ENCODE measurements at places on chromosomes 7 and 10.

GRCh38 chr7:117124591-117125220 lies 171.4 kb downstream of the ST7 start:
- DNase-seq, result peak; percentile 91

DNA sequence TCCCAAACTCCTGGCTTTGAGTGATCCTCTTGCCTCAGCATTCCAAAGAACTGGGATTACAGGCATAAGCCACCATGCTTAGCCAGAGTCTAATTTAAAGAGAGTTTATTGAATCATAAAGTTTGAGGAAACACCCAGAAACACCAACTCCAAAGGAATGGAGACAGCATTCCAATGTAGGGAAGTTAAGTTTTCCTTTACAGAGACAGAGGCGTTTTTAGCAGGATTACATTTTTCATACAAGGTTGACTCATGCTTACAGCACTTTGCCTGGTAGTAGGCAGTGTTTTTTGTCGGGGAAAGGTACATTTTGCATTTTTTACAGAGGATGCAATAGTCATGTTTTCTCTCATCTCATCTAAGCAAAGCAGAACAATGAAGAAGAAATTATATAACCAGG lies 18.9 kb upstream of the OPN4 start:
- DNase-seq, result no peak

- DNase-seq, result peak; percentile 35
Measured at GRCh38 chr10:82796510-82796909, 921.5 kb downstream of the NRG3 start.

- no peak for DNase-seq
Measured at GRCh38 chr7:146926841-146927240, 810.2 kb downstream of the CNTNAP2 start.

GRCh38 chr10:46266306-46266985 lies 20.4 kb upstream of the ANTXRL start:
- DNase-seq, result peak; percentile 49

- DNase-seq, result no peak
Measured at GRCh38 chr10:130301021-130301892, 165.1 kb downstream of the GLRX3 start.

- DNase-seq, result peak; percentile 5
Measured at GRCh38 chr10:104406715-104407650, 53.4 kb downstream of the CFAP58 start.

DNA sequence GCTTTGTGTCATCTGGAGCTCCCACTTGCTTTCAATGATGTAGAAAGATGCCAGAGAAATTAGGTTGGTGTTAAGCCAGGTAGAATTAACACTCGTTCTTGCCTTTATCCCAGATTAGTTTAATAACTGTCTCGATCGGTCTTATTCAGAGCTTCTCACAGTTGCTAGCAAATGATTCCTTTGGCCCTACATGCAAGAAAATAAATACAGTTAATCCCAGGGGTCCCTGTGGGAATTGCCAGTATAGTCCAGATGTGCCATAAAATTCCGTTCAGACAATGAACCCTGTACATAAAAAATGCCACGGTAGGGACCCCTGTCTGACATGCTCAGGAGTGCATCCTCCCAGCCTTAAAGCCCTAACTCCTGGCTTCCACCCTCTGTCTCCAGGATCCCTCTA lies 207.5 kb downstream of the ARHGAP12 start:
- DNase-seq, result no peak

DNA sequence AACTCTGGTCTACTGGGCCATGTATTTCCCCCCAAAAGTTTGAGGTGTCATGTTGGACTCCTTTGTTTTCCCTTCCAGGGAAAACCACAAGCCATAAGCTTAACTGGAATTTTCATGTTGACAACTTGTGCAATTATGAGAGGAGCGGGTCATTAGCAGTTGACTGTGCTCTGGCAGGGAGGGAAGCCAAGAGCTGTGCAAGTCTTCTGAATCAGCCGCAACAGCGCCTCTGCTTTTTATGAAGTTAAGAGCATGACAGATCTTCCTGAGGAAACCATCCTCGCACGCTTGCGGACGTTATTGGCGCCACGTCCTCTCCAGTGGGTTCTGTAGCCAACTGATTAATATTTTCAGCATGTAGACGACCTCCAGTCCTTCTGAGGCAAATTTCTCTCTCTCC lies 148.7 kb upstream of the MKI67 start:
- DNase-seq, result peak; percentile 46

GRCh38 chr7:27141137-27141922 lies 2.2 kb downstream of the HOXA5 start:
- no peak for DNase-seq

DNA sequence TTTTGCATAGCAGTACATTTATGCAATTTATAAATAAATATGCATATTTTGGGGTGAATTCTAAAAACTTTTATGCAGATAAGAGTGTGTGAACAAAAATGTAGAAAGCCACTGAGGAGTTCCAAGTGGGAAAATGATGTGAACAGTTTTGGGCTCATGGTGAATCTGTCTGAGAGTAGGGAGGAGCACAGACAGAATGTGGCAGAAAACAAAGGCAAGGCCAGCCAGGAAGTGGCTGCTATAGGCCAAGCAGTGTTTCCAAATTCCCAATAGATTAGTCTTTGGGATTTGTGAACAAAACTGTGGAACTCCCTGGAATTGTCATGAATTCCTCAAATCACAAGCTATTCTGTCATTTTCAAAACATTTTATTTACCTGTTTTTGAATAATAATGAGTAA lies 73.6 kb upstream of the AMPH start:
- no peak for DNase-seq

DNA sequence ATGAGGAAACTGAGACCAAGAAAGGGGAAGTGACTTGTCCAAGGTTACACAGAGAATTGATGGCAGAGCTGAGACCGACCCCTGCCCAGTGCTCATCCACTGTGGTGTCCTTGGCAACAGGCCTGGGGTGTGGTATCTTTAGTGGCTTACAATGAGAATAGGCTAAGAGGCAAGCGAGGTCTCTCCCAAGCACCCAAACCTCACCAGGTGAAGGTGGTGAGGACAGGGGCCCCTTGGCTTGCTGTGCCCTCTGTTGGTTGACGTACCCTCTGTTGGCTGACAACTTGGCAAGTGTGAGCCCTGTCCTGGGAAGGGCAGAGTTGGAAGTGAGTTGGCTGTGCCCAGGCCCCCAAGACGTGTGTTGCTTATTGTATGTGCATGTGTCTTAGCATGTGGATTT lies 166.9 kb downstream of the GRK5 start:
- DNase-seq, result peak; percentile 31

- no peak for DNase-seq
Measured at GRCh38 chr10:124252097-124252715, 158.8 kb upstream of the CHST15 start.

- DNase-seq, result no peak
Measured at GRCh38 chr10:30834153-30834552, 197.5 kb downstream of the ZNF438 start.

GRCh38 chr10:117075064-117075463 lies 63.0 kb downstream of the VAX1 start:
- DNase-seq, result no peak

DNA sequence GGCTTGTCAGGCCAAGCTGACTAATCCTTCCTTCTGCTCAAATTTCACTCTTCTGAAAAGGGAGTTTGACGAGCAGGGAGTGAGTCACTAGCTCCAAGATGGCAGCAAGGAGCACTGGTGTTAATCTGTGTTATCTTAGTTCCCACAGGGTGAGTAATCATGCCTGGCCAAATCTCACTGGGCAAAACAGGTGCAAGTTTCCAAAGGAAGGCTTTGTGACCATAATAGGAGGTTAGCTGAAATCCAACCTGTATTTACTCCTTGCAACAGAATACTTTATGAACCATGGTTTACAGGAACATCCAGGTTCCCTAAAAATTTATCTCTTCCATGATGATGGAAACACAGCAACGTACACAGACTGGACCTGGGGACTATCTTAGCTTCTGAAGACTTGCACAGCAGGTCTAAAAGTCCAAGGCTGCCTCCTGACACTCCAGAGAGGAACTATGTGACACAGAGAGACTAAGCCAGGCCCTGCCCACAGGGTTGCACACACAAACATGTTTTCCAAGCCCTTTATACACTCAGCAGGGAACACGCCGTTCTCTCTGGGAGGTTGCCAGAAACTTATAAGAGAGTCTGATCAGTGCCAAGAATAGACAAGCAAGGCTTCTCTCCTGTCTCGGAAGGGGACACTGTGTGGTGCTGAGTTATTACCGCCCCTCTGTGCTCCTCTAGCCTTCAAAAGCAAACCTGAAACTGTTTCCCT lies 46.3 kb downstream of the PDK4 start:
- DNase-seq, result peak; percentile 17

- DNase-seq, result no peak
Measured at GRCh38 chr7:156255635-156256034, 384.9 kb upstream of the RNF32 start.

DNA sequence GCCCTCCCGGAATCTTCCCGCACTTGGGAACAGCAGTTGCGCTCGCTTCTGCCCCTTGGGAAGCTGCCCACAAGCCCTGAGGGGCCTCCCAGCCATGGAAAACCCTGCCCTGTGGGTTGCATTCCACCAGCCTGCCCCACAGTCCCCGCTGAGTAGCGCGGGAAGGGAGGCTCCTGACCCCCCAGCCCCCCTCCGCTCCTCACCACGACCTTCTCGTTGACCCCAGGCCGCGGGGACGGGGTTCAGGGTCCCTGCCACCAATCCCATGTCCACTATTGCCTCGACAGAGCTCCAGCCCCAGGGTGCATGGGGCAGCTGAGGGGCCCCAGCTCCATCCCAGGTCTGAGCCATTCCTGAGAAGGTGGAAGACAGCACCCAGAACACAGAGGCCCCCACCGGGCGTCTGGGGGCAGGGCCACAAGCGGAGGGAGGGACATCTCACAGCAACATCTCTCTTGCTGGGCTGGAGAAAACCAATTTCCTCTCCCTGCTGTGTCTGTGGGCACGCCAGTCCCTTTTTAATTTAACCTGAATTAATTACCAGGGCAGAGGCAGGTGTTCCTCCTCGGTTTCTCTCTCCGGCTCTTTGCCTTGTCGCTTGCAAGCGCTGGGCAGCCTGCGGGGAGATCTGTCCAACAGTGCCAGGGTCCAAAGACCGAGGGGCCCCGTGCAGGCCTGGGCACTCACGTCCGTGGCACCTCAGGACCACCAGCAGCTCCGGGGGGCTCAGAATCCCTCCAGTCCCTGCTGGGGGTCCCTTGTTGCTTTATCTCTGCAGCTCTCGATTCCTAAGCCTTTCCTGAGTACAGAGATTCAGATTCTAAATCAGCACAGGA lies 57.9 kb downstream of the FOXL3 start:
- no peak for DNase-seq

DNA sequence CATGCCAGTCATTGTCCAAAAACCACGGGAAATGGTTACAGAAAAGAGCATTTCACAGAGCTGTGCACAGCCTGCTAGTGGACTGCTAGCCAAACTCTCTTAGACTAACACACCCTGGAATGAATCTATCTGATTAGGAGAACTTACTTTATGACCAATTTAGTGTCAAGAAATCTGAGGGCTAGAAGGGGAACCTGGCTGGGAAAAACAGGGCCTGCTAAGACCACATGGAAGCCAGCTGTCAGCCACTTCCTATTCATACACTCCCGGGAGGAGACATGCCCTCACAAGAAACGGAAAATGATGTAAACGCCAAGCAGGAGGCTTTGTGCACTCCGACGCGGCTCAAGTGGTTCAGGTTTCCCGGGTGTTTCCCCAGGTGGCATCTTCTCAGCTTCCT lies 54.8 kb downstream of the MPP7 start:
- peak; percentile 63 for DNase-seq

DNA sequence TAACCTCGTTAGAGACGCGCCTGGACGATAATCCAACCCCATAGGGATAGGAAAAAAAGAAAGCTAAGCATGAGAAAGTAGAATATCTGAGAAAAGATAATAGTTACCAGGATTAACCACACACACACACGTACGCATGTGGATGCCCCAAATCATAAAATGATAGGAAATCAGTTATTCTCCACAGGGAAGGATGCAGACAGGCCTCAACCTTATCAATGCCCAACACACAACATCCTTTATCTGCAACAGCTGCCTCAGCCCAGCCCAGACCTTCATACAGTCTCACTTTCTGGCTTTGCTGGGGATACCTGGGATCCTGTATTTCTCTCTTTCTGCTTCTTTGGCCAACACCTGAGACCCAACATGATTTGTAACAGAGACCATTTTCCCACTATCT lies 123.0 kb downstream of the NOC3L start:
- DNase-seq, result no peak

- no peak for DNase-seq
Measured at GRCh38 chr7:143413123-143413522, 4.5 kb upstream of the EPHA1 start.

GRCh38 chr7:157731126-157731525 lies 394.3 kb downstream of the DNAJB6 start:
- DNase-seq, result no peak

GRCh38 chr10:94219829-94220228 lies 142.9 kb downstream of the NOC3L start:
- DNase-seq, result no peak

- DNase-seq, result no peak
Measured at GRCh38 chr10:97771913-97772823, at the start of gene SFRP5. TSS of gene SFRP5 (minus strand) at chr10:97771999. CDS start at chr10:97771833, 166 bp downstream.

GRCh38 chr7:50721661-50722259 lies 60.9 kb downstream of the GRB10 start:
- DNase-seq, result no peak

GRCh38 chr10:101237982-101238731 lies 8.9 kb upstream of the LBX1 start:
- no peak for DNase-seq

- no peak for DNase-seq
Measured at GRCh38 chr10:43115881-43116595, 22.2 kb upstream of the CSGALNACT2 start.

DNA sequence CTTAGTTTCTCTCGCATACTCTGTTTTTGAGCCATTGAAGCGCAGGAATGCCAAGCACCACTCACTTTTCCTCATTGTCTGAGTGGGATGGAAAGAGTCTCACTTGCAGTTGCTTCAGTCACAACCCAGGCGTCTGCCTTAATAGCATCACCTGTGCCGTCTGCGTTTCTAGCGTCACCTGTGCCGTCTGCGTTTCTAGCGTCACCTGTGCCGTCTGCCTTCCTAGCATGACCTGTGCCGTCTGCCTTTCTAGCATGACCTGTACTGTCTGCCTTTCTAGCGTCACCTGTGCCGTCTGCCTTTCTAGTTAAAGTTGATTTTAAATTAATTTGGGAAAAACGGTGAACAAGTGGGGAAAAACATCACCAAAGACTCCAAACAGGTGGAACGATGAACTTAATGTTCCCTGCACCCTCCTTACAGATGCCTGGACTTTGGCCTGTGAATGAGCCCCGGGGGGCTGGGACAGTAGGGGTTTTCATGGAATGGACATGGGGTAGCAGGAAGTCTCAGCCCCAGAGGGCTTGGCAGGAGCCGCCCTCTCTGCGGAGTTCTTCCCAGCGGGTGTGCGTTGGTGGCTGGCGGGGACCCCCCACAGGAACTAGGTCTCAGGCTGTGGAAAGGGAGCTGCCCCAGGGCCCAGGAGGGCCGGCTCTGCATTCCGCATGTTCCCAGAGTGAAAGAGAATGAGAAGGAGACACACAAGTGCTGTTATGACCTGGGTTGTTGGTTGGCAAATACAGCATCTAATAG lies 3.5 kb downstream of the ZNF511 start:
- DNase-seq, result no peak

- DNase-seq, result no peak
Measured at GRCh38 chr10:74292871-74293427, 141.9 kb downstream of the ADK start.
